Naive B cell (primary cell): ENCODE measurements at places on chromosomes 2 and 18.

DNA sequence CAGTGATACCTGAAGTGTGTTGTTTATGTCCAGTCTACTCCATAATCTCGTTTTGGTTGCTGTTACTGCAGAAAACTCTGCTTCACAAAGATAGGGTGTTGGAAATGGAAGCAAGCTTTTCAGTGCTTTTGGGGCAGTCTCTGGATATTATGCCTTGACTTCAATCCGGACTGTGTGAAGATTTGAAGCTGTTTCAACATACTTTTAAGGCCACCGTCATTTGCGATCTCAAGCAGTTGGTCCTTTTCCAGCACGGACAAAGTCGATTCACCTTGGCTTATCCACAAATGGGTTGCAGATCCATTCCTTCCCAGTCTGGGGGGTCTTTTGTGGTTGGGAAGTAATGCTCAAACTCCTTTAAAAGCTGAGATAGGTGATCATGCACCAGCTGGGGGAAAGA lies 20.4 kb downstream of the RBKS start:
- H3K27ac ChIP-seq = no peak overlapping the region
- H3K4me3 ChIP-seq = no peak overlapping the region
- H3K4me1 ChIP-seq = no peaks in the 10 kb centered on the region
- DNase-seq = no peak

- peaks cover 22% of the 10 kb centered on the region for H3K36me3 ChIP-seq
- H3K4me3 ChIP-seq = no peak overlapping the region
- H3K27ac ChIP-seq = no peak overlapping the region
- no peaks in the 10 kb centered on the region for H3K4me1 ChIP-seq
Observed at GRCh38 chr2:37060446-37060845, 23.7 kb downstream of the HEATR5B start.

DNA sequence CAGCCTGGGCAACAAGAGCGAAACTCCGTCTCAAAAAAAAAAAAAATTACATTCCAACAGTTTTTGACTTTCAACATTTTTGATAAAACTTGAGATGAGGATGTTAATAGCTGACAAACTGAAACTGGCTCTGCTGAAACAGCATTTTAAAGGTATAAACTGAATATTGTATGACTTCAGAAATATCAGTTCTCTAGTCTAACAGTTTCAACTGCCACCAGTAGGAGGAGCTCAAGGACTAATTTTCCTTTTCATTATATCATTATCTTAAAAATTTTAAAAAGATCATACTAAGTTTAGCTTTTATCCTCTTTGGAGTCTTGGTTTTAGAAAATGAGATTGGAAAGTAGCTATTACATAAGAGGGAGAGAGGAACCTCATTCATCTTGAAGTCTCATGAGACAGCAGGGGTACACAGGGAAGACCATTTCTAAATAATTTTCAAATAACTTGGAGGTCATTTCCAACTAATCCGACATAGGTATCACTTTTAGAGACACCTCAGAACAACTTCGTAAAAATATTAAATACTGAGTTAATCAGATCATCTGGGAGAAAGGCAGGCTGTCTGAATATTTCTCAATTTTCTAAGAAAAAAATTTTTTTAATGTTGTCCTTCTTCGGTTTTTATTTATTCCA lies 37.6 kb upstream of the MCM6 start:
- H3K27me3 ChIP-seq = no peaks in the 10 kb centered on the region
- H3K4me1 ChIP-seq = peaks cover 3% of the 10 kb centered on the region
- peak; percentile 50 for DNase-seq
- H3K27ac ChIP-seq = peak overlapping the region; percentile 80

GRCh38 chr2:196182439-196183171 lies 11.2 kb upstream of the STK17B start:
- no peaks in the 10 kb centered on the region for H3K36me3 ChIP-seq
- no peaks in the 10 kb centered on the region for H3K27me3 ChIP-seq
- peak overlapping the region; percentile 90 for H3K27ac ChIP-seq
- no peak for DNase-seq
- peaks cover 52% of the 10 kb centered on the region for H3K4me1 ChIP-seq

- H3K27ac ChIP-seq = no peak overlapping the region
- H3K27me3 ChIP-seq = no peaks in the 10 kb centered on the region
- H3K4me1 ChIP-seq = peaks cover 29% of the 10 kb centered on the region
Observed at GRCh38 chr18:37222999-37223378, 342.6 kb downstream of the CELF4 start.

DNA sequence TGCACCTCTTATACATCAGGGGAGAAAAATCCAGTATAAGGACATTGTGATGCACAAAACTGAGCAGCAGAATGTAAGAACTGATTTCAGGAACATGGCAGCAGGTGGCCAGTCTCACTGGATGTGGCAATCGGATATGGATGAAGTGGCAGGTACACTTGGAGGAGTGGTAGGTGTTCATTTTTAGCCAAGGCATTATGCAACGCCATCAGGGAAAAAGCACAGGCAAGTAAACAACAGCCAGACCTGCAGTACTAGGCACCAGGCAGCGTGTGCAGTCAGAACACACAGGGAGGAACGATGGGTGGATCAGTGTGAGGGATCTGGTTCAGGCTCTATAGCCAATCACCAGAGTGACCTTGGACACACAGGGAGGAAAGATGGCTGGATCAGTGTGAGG lies 77.4 kb upstream of the GCFC2 start:
- DNase-seq = no peak
- H3K36me3 ChIP-seq = no peaks in the 10 kb centered on the region
- H3K4me3 ChIP-seq = no peak overlapping the region
- no peak overlapping the region for H3K27ac ChIP-seq

- no peaks in the 10 kb centered on the region for H3K4me1 ChIP-seq
- H3K27me3 ChIP-seq = no peaks in the 10 kb centered on the region
- H3K27ac ChIP-seq = no peak overlapping the region
- H3K36me3 ChIP-seq = no peaks in the 10 kb centered on the region
- no peak overlapping the region for H3K4me3 ChIP-seq
Observed at GRCh38 chr2:7931808-7932207, 750.0 kb upstream of the ID2 start.

- no peak overlapping the region for H3K4me3 ChIP-seq
- H3K27me3 ChIP-seq = peaks cover 13% of the 10 kb centered on the region
- no peaks in the 10 kb centered on the region for H3K36me3 ChIP-seq
- no peak overlapping the region for H3K27ac ChIP-seq
Observed at GRCh38 chr2:120881981-120882788, 146.5 kb downstream of the GLI2 start.

DNA sequence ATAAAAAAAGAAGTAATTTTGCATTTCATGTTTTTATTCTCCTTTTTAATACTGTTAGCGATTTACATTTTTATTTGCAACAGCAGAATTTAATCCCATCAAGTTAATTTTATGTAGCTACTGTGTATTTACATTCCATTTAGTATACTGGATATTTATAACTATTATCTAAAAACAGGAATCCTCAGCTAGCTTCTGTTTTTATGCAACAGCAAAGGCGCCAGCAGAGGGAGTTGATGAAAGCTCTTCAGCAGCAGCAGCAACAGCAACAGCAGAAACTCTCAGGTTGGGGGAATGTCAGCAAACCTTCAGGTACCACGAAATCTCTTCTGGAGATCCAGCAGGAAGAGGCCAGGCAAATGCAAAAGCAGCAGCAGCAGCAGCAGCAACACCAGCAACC lies 26.2 kb upstream of the SNORC start:
- no peak for DNase-seq
- H3K36me3 ChIP-seq = peaks cover 33% of the 10 kb centered on the region
- H3K27ac ChIP-seq = no peak overlapping the region
- no peak overlapping the region for H3K4me3 ChIP-seq

DNA sequence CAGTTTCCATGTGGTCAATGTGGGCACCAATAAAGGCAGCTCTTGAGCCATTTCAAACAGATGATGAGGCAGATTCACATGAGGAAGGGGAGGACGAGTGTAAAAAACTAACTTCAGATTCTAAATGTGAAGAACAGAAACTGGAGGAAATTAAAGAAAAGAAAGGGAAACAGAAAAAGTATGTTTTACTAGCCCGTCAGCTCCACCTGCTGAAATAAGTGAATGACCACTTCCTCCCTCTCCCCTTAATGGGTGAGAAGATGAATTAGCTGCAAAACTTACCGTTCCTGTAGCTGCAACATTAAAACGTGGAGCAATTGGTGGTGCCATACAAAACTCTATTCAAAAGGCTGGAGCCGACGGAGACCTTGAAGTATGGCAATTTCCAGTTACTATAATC lies 203.5 kb downstream of the UXS1 start:
- H3K36me3 ChIP-seq = peaks cover 12% of the 10 kb centered on the region
- no peak overlapping the region for H3K27ac ChIP-seq
- H3K4me3 ChIP-seq = no peak overlapping the region
- no peaks in the 10 kb centered on the region for H3K4me1 ChIP-seq

- H3K27me3 ChIP-seq = no peaks in the 10 kb centered on the region
- DNase-seq = no peak
- H3K4me3 ChIP-seq = no peak overlapping the region
- peaks cover 44% of the 10 kb centered on the region for H3K4me1 ChIP-seq
Observed at GRCh38 chr2:127614731-127615130, 31.2 kb upstream of the GPR17 start.

- DNase-seq = no peak
- peaks cover 8% of the 10 kb centered on the region for H3K27me3 ChIP-seq
- no peak overlapping the region for H3K4me3 ChIP-seq
- H3K4me1 ChIP-seq = no peaks in the 10 kb centered on the region
- H3K27ac ChIP-seq = no peak overlapping the region
Observed at GRCh38 chr18:11963991-11964484, 17.3 kb upstream of the IMPA2 start.

DNA sequence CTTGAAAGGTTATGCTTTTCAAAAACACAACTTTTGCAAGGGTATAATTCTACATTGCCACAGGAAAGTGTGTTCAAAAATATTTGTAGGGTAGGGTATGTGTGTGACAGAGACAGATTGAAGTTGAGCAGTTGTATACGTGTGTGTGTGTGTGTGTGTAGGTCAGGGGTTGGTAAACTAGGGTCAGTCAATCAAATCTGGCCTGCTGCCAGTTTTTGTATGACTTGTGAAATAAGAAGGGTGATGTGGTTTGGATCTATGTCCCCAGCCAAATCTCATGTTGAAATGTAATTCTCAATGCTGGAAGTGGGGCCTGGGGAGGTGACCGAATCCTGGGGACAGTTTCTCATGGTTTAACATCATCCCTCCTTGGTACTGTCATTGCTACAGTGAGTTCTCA lies 148.2 kb downstream of the CERS6 start:
- H3K36me3 ChIP-seq = peaks cover 19% of the 10 kb centered on the region
- H3K4me1 ChIP-seq = peaks cover 45% of the 10 kb centered on the region
- H3K27ac ChIP-seq = peak overlapping the region; percentile 72
- H3K27me3 ChIP-seq = no peaks in the 10 kb centered on the region
- H3K4me3 ChIP-seq = no peak overlapping the region

GRCh38 chr2:24082787-24083566 lies 1.7 kb downstream of the TP53I3 start:
- peak overlapping the region; percentile 89 for H3K4me3 ChIP-seq
- H3K36me3 ChIP-seq = peaks cover 8% of the 10 kb centered on the region
- H3K27ac ChIP-seq = peak overlapping the region; percentile 91
- H3K4me1 ChIP-seq = peaks cover 14% of the 10 kb centered on the region

DNA sequence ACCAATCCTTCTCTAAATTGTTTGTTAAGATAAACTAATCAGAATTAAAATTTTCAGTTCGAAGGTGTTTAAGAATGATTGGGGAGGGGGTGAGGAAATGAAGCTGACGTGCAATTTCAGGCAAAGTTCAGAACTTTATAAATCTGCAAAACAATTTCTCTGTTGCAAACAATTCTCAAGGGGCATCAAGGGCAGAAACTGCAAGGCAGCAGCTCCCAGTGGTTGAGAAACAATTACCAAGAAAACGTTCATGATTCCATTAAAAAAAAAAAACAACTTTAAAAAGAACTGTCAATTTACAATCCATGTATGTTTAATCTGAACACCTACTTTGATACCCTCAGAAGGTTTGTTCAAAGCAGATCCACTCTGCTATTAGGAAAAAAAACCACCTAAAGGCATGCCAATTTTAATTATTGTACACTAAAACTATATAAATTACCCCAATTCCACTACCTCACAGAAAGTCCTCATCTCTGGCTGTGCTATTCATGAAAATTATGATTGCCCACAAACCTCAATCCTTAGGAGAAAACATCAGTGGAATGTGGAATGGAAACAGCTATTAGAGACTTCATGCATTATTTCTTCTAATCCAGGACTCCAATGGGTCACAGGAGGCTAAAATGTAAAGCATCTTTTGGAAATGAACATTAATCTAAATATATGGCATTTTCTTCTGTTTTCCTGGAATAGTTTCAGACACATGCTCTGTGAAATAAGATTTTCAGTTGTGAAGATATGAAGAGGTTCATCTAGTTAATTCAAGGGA lies 119.9 kb upstream of the ACVR1C start:
- peaks cover 10% of the 10 kb centered on the region for H3K36me3 ChIP-seq
- no peak for DNase-seq
- H3K27ac ChIP-seq = no peak overlapping the region
- no peaks in the 10 kb centered on the region for H3K27me3 ChIP-seq
- no peak overlapping the region for H3K4me3 ChIP-seq
- H3K4me1 ChIP-seq = no peaks in the 10 kb centered on the region

- DNase-seq = no peak
- no peak overlapping the region for H3K27ac ChIP-seq
- H3K4me3 ChIP-seq = no peak overlapping the region
- H3K4me1 ChIP-seq = no peaks in the 10 kb centered on the region
- peaks cover 6% of the 10 kb centered on the region for H3K27me3 ChIP-seq
Observed at GRCh38 chr2:95719473-95720060, 127.8 kb downstream of the TRIM43 start.

DNA sequence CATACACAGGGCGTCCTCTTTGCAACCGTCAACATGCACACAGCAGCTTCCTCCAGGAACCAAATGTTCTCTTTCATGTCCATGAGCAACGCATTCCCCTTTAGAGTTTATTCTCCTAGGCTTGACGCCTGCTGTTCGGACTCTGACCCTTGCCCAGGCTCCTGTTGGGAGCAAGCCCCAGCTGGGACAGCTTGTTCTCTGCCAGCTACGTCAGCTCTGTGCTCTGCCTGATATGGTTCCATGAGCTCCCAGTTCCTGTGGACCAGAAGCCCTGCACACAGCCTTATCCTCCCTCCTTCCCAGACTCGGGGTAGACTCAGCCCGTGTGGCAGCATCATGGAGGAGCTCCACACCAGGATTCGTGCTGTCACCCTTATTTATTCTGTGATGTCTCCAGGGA lies 253.1 kb upstream of the PXDN start:
- no peaks in the 10 kb centered on the region for H3K36me3 ChIP-seq
- no peak overlapping the region for H3K27ac ChIP-seq
- no peak overlapping the region for H3K4me3 ChIP-seq

- H3K36me3 ChIP-seq = no peaks in the 10 kb centered on the region
- H3K27ac ChIP-seq = peak overlapping the region; percentile 97
- H3K27me3 ChIP-seq = peaks cover 14% of the 10 kb centered on the region
- peak overlapping the region; percentile 46 for H3K4me3 ChIP-seq
- peak; percentile 76 for DNase-seq
Observed at GRCh38 chr2:85707304-85707703, 13.1 kb downstream of the GNLY start.
